ENCODE measurements at places on chromosomes 11 and 22.
A peak's percentile ranks its signal among the peaks of the same experiment; 100 is the strongest.

- DNase-seq = peak; percentile 32
These were observed 705 bp downstream of the PTPRJ start for GRCh38 chr11:47980907-47981621.

DNA sequence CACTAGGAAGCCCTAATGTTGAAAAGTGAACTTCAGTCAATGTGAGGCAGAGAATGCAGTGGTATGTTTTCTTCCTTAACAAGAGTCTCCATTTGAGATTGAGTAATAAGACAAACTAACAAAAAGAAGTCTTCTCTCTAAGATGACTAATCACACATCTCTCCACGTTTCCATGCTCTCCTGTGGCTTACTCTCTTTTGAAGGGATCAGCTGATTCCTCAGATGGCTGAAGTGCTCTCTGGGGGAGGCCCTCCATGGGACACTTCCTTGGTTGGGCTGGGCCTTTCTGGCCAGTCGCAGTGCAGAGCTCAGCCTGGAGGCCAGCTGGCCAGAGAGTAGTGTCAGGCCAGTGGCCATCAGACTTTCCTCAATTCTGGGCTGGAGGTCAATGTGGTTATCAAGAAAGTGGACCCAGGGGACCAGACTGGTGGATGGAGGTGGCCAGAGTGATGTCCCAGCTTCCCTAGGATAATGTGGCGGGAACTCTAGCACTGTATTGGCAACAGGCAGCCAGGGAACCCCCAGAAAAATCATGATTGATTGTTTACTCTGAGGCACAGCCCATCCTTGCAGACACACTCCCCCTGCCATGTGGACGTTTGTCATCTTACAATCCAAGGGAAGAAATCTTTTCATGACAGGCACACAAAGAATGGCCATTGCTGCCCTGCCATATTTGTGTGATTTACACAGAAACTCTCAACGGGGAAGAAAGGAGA lies 14.5 kb downstream of the CSRP3 start:
- DNase-seq = no peak

GRCh38 chr11:18264677-18265555 lies 1.1 kb upstream of the SAA1 start:
- DNase-seq = no peak

GRCh38 chr22:50524676-50525103 lies 708 bp downstream of the SCO2 start:
- DNase-seq = peak; percentile 35

- DNase-seq = peak; percentile 97
These were observed at the start of gene POLR3H for GRCh38 chr22:41543854-41544670. TSS of gene POLR3H (minus strand) at chr22:41544470. CDS start at chr22:41544101, 369 bp downstream.

DNA sequence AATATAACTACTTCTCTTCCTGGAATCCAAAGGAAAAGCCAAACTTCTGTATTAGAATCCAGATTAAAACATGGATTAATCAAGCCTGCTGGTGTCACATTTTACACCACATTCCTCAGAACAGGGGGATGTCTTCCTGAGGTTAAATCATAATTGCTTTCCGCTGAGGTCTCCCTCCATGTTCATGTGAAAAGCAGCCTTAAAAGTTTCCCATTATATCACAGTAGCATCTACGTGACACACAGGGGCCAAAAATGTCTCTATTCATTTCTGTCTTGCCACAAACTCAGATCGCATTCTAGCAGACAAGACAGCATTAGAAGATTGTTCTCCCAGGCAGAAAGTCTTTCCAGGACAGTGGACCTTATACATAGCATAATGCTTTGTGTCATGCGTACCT lies 788.7 kb downstream of the OPCML start:
- no peak for DNase-seq

- no peak for DNase-seq
These were observed 25.4 kb downstream of the COA4 start for GRCh38 chr11:73851046-73851764.

DNA sequence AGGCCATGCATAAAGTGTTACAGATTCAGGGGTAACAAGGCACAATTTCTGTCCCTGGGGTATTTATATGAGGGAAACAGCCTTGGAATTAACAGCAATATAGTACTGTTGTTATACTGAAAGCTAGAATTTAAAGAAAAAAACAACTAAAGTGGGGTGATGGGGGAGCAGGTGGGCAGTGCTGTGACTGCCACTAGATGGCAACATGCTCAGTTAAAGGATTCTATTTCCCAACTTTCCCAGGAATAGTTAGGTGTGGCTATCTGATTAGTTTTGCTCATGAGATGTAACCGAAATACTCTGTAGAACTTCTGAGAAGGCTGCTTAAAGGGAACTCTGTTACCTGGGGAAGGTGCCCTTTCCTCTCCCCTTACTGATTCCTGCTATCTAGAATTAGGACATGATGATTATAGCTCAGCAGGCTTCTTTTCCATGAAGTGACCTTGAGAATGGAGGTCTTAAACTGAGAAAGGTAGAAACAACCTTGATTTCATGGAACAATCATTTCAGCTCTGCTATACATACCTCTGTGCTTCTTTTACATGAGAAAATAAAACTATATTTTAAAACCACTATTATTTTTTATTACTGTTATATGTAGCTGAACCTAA lies 102.6 kb downstream of the RELT start:
- peak; percentile 60 for DNase-seq

GRCh38 chr22:41746567-41747400 lies 47.5 kb downstream of the MEI1 start:
- peak; percentile 58 for DNase-seq

GRCh38 chr11:60985501-60985900 lies 14.0 kb downstream of the CD6 start:
- DNase-seq = no peak

DNA sequence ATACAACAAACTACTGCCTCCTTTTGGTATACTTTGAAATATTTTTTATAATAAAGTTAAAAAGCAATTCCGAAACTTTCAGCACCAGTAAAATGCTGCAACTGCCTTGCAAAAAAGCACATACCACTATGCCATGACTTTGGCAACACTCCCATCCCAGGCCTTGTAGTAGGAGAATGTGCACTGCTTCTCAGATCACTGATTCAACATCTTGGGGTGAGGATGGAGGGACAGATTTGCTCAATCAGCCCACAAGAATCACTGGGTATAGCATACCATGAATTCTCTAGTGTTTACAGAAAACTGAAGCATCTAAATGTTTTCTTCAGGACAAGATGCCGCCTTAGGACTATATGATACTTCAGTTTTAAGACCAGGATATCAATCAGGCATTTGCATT lies 14.9 kb downstream of the EIF4ENIF1 start:
- no peak for DNase-seq

DNA sequence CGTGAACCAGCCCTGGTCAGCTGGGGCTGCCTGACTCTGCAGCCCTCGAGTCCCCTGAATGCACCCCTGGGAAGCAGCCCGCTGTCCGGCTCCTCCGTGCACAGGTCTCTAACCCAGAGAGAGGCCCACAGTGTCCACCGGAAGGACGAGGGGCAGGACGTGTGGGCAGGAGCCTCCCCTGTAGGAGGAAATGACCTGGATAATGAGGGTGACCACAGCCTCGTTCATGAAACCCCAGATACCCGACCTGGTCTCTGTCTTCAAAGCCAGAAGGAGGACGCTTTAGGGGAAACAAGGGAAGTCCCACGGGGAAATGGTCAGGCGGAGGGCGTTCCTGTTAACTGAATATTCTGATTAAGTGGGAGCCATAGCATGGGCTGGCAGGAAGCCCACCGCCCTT lies 23.3 kb downstream of the LIF start:
- no peak for DNase-seq

GRCh38 chr22:11325767-11326166 lies 4202.2 kb upstream of the OR11H1 start:
- no peak for DNase-seq

DNA sequence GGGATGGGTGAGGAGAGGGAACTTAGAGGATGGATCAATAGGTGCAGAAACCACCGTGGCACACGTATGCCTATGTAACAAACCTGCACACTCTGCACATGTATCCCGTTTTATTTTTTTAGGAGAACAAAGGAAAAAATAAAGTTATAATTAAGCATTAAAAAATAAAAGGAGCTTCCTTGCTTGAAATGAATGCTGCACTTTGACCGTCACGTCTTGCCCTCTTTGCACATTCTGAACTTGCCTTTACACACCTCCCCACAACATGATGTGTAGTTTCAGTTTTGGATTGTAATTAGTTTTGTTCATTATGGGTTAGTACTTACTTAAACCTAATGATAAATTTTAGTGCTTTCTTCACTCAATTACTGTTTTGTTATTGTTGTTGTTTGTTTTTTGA lies 3.1 kb upstream of the CSRP3 start:
- no peak for DNase-seq

- no peak for DNase-seq
These were observed 15.2 kb downstream of the ATXN10 start for GRCh38 chr22:45686836-45687235.

GRCh38 chr22:48950151-48950915 lies 877.3 kb downstream of the BRD1 start:
- DNase-seq = no peak
